ENCODE measurements at places on chromosomes 6 and 20. TPM values are rescaled to one million over a fixed set of nuclear protein-coding genes. Genes with fewer than 3 reads are reported as not detected.

The CST3 gene
- 115 TPM for polyA plus RNA-seq

The HSPA12B gene
- polyA plus RNA-seq, result 11.5 TPM

The DAAM2 gene
- polyA plus RNA-seq, result 26.2 TPM

The HLA-DMB gene
- polyA plus RNA-seq, result 64.6 TPM

The MAP3K7 gene
- polyA plus RNA-seq, result 61.3 TPM

The SLC35B2 gene
- 46.7 TPM for polyA plus RNA-seq

The PGC gene
- polyA plus RNA-seq, result not detected

The TTK gene
- 33.2 TPM for polyA plus RNA-seq

The GSTA2 gene
- 0.71 TPM for polyA plus RNA-seq

The MLN gene
- 2.1 TPM for polyA plus RNA-seq

The QKI gene
- 225 TPM for polyA plus RNA-seq

The DNAH8 gene
- polyA plus RNA-seq, result 0.90 TPM

The RBM24 gene
- 1.2 TPM for polyA plus RNA-seq

The C4B gene
- polyA plus RNA-seq, result 22.3 TPM

The DEF6 gene
- polyA plus RNA-seq, result 3.4 TPM

The MRS2 gene
- 50.2 TPM for polyA plus RNA-seq

The FOXQ1 gene
- polyA plus RNA-seq, result 10.9 TPM

The FKBP1C gene
- 2.1 TPM for polyA plus RNA-seq

The TBX18 gene
- 12.5 TPM for polyA plus RNA-seq

The RHAG gene
- 0.96 TPM for polyA plus RNA-seq

The TMEM74B gene
- 5.2 TPM for polyA plus RNA-seq

The SERINC1 gene
- polyA plus RNA-seq, result 221 TPM

The TBC1D7 gene
- 44.8 TPM for polyA plus RNA-seq

The ALDH5A1 gene
- 31.9 TPM for polyA plus RNA-seq

The SAPCD1 gene
- polyA plus RNA-seq, result 16.0 TPM

The GCNT2 gene
- polyA plus RNA-seq, result 15.3 TPM

The SCUBE3 gene
- 63.6 TPM for polyA plus RNA-seq

The C2 gene
- polyA plus RNA-seq, result 3.9 TPM

The RALGAPB gene
- 50.6 TPM for polyA plus RNA-seq

The IL20RA gene
- polyA plus RNA-seq, result 2.1 TPM

The OPRM1 gene
- polyA plus RNA-seq, result 0.08 TPM

The OR2H1 gene
- polyA plus RNA-seq, result not detected

The RNF217 gene
- 21.2 TPM for polyA plus RNA-seq

The DZANK1 gene
- polyA plus RNA-seq, result 11.8 TPM

The EYA2 gene
- polyA plus RNA-seq, result 0.52 TPM

The SLC32A1 gene
- 1.6 TPM for polyA plus RNA-seq

The ASIP gene
- 0.70 TPM for polyA plus RNA-seq

The SOX18 gene
- polyA plus RNA-seq, result 4.5 TPM

The YIPF3 gene
- 137 TPM for polyA plus RNA-seq

The PRSS35 gene
- polyA plus RNA-seq, result 44.3 TPM

The CPXM1 gene
- 224 TPM for polyA plus RNA-seq

The TMEM217 gene
- polyA plus RNA-seq, result 1.9 TPM

The CRISP2 gene
- polyA plus RNA-seq, result 0.20 TPM

Measured in left kidney (tissue), 8 donors.